ENCODE measurements at places on chromosomes 2 and 18. TPM values are rescaled to one million over a fixed set of nuclear protein-coding genes. Genes with fewer than 3 reads are reported as not detected.

DNA sequence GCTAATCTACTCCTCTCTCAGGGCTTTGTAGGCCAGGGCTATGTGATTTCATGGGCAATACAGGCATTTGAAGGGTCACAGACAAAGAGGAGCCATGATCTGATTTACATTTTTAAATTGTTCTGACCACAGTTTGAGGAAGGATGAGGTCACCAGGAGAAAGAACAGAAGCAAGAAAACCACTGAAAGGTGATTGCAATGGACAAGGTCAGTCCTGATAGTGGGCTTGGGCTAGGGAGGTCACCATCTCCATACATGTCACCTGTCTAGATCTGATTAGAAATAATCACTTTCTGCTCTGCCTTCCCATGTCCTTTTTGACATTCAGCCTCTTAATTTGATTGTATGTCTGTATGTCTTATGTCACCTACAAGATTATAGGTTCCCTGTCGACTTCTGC, 248.9 kb upstream of the CWC22 start:
- no peak for DNase-seq

DNA sequence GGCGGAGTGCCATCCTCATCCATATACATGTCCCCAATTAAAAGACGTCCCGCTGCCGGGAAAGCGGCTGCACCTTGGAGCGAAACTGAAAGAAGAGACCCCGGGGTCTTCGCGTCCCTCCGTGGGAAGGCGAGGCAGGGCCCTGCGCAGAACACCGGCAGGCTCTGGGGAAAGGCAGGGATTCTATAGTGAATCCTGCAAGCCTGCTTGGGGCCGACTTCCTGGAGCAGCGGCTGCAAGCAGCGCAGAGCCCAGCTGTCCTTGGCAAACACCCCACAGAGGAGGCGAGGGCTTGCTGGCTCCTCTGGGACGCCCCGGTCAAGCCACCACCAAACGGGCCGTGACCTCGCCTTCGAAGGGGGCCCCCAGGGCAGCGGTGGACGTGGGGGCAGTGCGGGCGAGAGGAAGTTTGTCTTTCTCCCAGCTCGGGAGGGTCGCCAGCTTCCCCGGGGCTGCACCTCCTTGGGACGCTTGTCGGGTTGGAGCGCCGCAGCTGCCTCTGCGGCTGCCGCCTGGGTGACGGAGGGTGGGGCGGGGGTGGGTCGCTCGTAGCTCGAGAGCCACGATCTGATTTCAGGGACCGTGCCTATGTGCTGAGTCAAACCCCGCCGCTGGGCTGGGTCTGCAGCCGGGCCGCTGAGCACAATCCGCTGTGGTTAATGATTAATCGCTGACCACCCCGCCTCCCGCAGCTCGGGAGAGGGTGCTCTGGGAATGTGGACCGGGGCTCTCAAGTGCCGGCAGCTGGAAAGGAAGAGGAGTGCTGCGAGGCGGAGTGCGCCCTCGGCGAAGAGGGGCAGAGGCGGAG, 486 bp upstream of the GPR39 start:
- DNase-seq: no peak

DNA sequence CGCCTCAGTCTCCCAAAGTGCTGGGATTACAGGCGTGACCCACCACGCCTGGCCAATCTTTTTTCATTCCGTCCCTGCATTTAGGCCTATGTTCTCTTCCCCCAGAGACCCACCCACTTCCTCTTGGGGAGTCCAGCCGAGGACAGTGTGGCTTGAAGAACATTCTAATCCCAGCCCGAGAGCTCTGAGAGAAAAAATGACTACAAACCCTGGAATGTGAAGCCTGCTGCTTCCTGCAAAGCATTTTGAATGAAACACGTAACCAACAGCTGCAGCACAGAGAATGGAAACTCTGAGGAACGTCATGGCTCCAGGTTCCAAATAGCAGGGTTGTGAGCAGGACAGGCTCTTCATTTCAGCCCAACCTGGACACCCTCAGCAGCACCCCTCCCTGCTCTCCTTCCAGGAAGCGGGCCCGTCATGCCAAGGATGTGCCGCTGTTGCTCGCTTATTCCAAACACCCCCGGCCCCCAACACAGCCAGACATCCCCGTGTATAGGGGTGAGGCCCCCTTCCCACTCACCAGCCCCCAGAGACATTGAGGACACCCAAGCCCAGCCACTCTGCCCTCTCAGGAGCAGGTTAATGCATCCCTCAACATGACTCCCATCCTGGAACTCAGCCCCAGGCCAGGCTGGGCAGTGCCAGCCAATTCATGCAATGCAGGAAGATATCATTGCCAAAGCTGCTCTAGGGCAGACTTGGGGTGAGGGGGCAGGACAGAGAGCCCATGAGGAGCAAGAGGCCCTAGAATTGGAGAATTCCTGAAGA, 139.8 kb downstream of the ZFP36L2 start:
- DNase-seq: no peak

- DNase-seq: no peak
These were observed 194.6 kb upstream of the MEIS1 start for GRCh38 chr2:66240286-66240685.

DNA sequence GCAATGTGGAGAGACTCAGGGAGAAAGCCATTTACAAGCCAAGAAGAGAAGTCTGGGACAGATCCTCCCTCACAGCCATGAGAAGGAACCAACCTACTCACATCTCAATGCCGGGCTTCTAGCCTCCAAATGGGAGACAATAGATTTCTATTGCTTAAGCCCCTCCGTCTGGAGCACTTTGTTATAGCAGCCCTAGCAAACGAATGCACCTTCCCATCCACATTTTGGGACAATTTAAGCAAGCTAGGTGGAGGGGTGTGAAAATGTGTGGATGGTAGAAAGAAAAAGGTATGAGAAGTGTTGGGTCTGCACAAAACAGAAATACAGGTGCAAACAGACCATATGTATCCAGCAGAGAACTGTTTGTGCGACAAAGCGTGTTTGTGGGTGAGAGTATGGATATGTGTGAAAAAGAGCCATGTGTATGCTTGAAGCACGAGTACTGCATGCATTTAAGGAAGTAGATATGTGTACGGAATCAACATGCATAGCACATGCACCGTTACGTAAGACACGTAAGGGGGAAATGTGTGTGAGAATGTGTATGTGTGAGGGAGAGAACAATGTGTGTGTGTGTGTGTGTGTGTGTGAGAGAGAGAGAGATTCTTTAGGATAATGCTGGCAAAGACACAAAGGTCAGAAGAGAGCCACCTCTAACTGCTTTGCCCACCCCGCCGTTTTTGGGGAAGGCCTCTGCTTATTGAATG, 13.1 kb upstream of the E2F6 start:
- no peak for DNase-seq

- no peak for DNase-seq
These were observed 27.5 kb upstream of the BZW1 start for GRCh38 chr2:200784215-200784614.

DNA sequence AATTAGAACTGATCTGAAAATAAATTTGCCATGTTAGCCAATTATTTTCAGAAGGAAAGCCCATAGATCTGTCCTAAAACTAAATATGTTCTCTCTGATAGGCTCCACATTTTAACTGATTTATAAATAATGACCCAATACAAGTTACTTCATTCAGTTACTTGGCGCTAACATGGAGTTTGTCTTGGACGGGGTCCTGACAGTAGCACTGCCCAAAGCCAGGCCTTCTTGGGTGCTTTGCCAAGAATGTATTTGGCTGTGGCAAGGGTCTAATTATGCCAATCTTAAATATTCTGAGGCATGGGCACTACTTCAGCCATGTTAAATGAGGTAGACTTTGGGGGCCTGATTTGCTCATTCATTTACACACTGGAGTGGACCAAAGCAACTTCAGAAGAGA, 135.0 kb upstream of the PKDCC start:
- no peak for DNase-seq

GRCh38 chr2:74448771-74449170, 6.1 kb upstream of the INO80B start:
- no peak for DNase-seq

DNA sequence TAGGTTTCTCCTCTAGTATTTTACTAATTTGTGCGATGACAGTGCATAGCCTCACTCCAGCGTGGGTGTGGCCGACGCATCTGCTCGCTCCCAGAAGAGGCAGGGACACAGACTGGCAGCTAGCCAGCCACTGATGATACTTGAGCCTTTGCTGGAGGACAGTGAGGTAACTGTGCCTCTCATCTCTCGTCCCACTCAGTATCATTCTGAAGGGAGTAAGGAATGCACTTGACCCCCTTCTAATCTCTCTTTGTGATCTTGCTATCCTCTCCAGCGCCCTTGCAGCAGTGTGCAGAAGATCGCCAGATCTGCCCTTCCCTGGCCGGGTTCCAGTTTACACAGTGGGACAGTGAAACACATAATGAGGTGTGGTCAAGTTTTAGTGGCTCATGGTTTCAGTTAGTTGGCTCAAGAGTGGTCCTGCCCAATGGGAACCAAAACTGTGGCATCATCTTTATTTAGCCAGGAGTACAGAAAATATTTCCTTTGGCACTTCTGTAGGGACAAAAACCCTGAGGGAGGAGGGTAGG, 17.5 kb downstream of the NCAPH start:
- DNase-seq: no peak

- DNase-seq: no peak
These were observed 6.5 kb downstream of the RBBP8 start for GRCh38 chr18:22939649-22940048.

DNA sequence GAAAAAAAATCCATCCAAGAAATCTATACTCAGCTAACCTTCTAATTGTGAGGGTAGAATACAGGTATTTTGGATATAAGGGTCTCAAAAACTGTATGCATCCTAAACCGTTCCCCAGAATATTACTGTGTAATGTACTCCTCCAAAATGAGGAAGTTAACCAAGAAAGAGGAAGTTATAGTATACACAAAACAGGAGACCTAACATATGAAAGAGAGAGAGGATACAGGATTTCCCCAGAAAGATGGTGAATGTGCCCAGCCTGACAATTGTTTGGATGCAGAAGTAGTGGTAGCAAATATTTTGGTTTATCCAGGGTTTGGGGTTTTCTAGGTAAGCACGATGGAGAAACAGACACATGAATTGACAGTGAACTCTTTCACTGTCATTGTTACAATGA, 50.6 kb downstream of the GALNT3 start:
- DNase-seq: no peak

ACMSD gene
- total RNA-seq: not detected

KCNS3 gene
- total RNA-seq: 1.6 TPM

GLI2 gene
- total RNA-seq: 0.41 TPM

CGREF1 gene
- total RNA-seq: 18.3 TPM

PLCD4 gene
- total RNA-seq: 1.2 TPM

KCTD1 gene
- 29.8 TPM for total RNA-seq

EFR3B gene
- 42.0 TPM for total RNA-seq

SIX3 gene
- 1.2 TPM for total RNA-seq

Data from frontal cortex (tissue), 4 donors.